Stimulated activated CD4-positive, alpha-beta T cell treated with anti-CD3 and anti-CD28 coated beads, Interleukin-2, amount 100 ng/mL, for 48 hours (primary cell): ENCODE measurements at places on chromosomes 11 and 22.

DNA sequence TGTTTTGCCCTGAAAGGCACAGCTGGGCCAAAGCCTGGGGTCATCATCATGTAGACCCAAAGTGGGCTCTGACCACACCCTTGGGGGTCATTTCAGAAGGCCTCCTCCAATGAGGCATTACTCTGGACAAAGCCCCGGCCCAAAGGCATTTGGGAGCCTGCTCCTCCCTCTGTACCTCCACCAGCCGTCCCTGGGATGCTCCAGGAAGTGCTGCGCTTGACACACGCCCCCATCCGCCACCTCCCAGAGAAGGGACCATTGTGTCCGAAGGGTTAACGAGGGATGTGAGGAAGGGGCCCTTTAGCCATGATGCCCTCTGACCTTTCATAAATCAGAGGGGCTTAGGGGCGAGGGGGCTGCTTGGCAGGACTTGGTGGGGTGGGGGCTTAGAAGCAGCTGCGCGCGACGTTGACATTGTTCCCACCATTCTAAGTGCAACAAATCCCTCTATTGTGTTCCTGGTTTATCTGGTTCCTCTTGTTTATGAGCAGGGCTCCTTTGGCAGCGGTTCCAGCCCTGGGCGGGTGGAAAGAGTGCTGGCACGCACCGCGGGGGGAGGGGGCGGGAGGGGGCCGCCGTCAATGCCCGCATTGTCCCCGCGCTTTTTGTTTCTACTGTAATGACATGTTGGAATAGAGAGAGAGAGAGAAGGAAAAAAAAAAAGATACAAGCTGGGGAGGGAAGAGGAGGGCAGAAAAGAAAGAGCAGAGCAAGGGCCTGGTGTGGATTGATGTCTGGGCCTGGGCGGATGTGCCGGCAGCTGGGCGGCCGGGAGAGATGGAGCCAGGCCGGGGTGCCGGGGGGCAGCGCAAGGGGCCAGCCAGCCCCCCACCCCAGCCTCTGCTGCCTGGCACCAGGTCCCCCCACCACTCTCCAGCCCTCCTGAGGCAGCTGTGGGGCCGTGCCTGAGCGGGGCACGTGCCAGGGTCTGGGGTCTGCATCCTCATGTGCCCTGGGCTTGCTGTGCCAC lies 32.1 kb upstream of the SOX10 start:
- DNase-seq, result no peak

- DNase-seq, result no peak
Measured at GRCh38 chr11:15627560-15627959, 512.8 kb downstream of the INSC start.

- DNase-seq, result no peak
Measured at GRCh38 chr11:131137046-131137445, 220.8 kb upstream of the SNX19 start.

DNA sequence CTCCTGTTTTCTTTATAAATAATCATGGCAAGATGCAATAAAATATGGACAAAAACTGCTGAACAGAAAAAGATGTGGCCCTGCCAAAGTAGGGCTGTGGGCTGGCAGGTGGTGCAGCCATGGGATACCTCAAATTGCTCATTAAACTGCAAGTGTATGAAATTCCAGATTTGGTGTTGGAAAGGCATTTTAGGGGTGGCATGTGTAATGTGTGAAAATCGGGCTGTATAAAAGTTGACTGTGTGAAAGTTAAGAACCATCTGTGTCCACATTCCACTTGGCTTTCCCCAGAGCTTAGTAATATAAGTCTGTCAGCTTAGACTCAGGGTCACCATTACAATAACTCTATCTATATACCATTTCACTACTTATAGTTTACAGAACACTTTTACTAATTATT lies 34.8 kb upstream of the FZD4 start:
- no peak for DNase-seq

- no peak for DNase-seq
Measured at GRCh38 chr11:99584830-99585229, 564.1 kb downstream of the CNTN5 start.

GRCh38 chr11:86761978-86762377 lies 38.4 kb upstream of the PRSS23 start:
- DNase-seq, result no peak

DNA sequence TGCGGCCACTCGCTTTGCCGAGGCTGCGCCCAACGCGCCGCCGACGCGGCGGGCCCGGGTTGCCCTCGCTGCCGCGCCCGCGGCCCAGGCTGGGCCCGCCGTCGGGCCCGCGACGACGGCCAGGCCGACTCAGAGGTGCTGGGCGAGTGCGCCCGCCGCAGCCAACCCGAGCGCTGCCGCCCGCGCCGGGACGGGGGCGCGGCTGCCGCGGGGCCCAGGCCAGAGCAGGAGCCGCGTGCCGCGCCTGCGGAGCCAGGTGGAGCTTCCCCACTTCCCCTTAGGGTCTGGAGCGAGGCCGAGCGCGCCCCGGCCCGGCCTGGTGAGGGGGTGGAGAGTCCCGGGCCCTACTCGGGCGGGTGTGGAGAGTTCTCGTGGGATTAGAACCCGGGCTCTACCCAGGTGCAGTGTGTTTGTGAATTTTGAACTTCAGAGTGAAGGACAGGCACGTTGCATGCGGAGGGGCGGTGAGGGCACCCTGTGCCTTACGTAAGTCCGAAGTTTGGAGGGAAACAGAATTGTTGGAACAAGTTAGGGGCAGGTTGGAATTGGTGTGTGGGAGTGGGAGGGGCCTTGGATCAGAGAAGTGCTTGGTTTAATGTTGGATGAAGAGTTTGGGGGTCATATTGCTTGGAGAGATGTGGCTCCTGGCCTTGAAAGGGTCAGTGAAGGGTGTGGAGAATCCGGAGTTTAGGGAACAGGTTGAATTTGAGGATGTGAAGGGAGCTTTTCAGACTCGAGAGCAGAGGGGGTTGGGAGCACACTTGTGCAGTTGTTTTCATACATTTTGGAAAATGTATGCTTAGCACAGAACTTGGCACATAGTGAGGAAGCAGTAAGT lies 697 bp downstream of the RNF169 start:
- DNase-seq, result peak; percentile 42

DNA sequence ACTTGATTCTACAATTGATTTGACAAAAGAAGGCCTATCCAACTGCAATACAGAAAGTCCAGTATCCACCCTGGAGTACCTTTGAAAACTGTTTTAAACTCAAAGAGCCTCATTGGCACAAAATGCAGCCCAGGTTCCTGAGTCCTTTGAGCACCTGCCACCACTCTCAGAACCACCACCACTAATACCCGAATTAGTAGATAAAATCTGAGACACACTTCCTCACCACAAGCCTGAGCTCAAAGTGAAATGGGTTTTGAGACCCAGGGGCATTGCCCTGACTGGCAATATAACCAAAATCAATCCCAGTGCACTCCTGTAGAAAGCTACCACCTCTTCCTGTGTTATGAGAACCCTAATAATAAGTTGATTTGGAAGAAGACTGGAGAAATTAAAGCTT lies 215.7 kb downstream of the CSNK2A3 start:
- DNase-seq, result no peak
